NCI-H146 (cell line): ENCODE measurements at places on chromosomes 1 and 21.

DNA sequence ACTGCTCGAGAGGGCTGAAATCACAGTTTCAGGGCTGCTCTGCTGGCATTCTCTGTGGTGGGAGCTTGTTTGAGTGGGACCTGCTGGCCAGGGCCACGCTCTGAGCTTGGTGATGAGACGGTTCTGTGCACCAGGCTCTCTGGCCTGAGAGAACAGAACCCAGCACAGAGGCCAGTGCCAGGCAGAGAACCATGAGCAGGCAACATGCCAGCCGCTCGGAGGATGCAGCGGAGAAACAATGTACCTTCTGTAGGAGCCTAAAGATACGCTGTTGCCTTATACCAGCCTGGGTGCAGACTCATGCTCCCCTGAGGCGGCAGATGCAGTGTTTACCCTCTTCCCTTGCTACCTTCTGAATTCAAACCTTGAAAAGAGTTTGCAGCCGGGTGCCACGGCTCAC lies 10.0 kb downstream of the C2CD2 start:
- no peak for DNase-seq

- DNase-seq = no peak
Observed at GRCh38 chr1:95562230-95562629, 328.2 kb downstream of the RWDD3 start.

DNA sequence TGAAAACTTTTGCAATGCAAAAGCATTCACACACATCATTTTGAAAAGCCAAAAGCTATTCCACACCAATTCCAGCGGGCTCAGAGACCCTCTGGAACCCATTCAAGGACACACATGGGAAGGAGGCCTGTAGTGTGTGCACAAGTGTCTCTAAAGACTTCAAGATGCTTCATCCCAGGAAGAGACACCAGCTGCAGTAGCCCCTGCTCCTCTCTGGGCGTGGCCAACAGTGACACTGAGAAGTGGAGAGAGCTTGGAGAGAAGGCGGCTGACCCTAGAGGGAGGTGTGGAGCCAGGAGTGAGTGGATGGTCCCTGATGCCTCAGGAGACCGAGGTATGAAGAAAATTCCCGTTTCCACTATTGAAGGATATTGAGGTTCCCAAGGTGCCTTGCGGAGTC lies 14.9 kb upstream of the TNNI1 start:
- DNase-seq = peak; percentile 49

DNA sequence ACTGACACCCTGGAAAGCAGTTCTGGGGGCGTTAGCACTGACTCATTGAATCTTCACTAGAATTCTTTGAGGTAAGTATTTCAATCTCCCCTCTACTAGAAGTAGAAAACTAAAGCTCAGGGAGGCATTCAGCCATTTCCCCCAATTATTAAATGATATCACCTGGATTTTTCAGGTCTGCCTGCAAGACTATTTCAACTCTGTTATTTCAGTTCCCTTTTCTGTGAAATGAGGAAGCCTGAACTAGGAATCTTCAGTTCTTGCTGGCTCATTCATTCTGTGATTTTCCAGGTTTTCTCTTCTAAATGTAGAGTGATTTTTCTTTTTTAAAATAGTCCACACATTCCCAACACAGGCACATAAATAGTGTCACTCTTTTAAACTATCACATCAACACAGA lies 337.0 kb upstream of the NR5A2 start:
- DNase-seq = no peak

DNA sequence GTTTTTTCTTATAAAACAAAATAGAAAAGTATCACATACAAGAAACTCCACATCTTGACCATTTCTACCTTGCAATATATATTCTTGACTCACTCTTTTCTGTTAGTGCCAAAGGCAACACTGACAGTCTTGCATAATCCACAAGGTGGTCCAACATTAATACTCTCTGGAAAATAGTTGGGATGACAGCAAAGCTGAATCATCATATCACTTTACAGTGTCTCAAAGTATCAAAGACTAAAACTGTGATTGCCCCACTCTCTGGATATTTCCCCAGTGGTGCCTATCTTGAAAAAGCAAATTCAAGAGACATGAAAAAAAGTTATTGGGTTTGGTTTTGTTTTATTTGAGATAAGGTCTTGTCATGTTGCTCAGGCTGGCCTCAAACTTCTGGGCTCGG lies 14.6 kb upstream of the TGFBR3 start:
- no peak for DNase-seq
